ENCODE measurements at places on chromosomes 12 and 14. TPM values are rescaled to one million over a fixed set of nuclear protein-coding genes. Genes with fewer than 3 reads are reported as not detected.

GRCh38 chr12:3173008-3173553 is 95.9 kb downstream of the TSPAN9 start:
- peaks cover 10% of the 10 kb centered on the region for H3K27me3 ChIP-seq
- no peaks in the 10 kb centered on the region for H3K36me3 ChIP-seq
- DNase-seq, result no peak
- no peaks in the 10 kb centered on the region for H3K4me1 ChIP-seq
- no peak overlapping the region for H3K4me3 ChIP-seq

MYF6 gene
- total RNA-seq, result not detected

DNA sequence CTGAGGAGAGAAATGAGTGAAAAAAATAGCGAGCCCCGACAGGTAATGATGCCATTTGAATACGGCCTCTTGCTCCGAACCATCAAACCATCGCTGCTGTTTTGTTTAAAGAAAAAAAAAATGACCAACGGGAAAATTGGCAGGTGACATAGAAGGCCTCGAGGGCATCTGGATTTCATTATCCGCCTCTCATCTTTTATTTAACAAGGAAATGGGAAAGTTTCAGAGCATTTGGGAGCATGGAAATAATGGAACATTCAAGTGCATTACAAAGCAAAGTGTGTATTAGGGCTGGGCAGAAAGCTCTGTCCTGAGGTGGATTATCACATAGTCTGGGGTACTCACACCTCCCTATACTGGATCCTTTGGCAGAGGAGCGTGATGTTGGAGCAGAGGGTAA is 258.7 kb downstream of the KSR2 start:
- no peaks in the 10 kb centered on the region for H3K4me1 ChIP-seq
- H3K27ac ChIP-seq, result no peak overlapping the region
- no peaks in the 10 kb centered on the region for H3K27me3 ChIP-seq
- H3K36me3 ChIP-seq, result no peaks in the 10 kb centered on the region
- DNase-seq, result no peak

LRTM2 gene
- total RNA-seq, result not detected

DNA sequence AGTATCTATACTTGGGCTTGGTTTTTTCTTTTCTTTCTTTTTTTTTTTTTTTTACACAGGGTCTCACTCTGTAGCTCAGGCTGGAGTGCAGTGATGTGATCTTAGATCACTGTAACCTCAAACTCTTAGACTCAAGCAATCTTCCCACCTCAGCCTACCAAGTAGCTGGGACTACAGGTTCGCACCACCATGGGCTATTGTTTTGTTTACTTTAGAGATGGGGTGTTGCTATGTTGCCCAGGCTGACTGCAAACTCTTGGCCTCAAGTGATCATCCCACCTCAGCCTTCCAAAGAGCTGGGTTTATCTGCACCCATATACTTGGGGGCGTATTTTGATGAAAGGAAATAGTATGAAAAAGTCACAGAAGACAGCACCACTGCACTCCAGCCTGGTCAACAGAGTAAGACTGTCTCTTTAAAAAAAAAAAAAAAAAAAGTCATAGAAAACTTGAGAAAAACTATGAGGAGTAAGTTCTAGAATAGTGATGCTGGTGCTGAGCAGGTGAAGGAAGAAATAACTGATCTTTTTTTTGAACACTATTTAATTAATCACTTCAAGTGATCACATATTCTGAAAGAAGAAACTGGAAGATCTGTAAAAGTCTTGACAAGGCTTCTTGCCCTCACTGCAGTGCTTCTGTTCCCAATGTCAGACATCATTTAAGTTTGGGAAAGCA is 53.8 kb upstream of the NPFF start:
- peak overlapping the region; percentile 9 for H3K27ac ChIP-seq
- DNase-seq, result no peak
- peaks cover 13% of the 10 kb centered on the region for H3K36me3 ChIP-seq
- H3K4me1 ChIP-seq, result peaks cover 38% of the 10 kb centered on the region
- H3K4me3 ChIP-seq, result no peak overlapping the region
- H3K27me3 ChIP-seq, result no peaks in the 10 kb centered on the region

DNA sequence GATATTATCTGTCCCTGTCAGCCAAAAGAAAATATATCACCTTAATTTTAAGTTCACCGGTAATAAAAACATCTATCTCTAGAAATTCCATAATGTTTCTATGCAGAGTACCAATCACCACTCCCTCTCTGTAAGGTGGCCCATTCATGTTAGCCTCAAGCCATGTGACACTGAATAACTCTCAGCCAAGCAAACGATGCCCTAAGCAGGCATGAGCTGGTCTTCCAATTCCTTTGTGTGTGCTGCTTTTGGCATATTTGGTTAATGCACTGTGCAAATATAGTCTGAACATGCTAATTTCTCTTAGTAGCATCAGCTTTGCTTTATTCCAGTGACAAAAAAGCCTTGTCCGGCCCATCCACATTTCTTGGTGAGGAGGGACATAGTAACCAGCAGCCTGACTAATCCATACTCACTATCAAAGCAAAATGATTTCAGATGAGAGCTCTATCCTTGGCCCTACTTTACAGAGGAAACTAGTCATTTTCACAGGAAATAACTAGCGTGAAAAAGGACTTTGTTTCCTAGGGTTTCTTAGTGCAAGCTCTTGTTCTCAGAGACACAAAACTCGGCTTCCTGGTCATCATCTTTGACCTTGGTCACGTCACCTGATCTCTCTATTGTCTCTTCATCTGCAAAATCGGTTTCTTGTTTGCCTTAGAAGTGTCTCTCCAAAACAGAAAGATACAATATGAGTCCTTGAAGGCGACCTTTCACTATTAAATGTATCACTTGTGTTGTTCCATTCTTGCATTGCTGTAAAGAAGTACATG is 59.2 kb upstream of the RTRAF start:
- DNase-seq, result no peak
- H3K27ac ChIP-seq, result peak overlapping the region; percentile 50
- H3K4me3 ChIP-seq, result no peak overlapping the region

GMFB gene
- total RNA-seq, result 37.1 TPM

CCDC198 gene
- total RNA-seq, result not detected

HNRNPC gene
- 710 TPM for total RNA-seq

GRIP1 gene
- 0.18 TPM for total RNA-seq

LMNTD1 gene
- not detected for total RNA-seq

GRCh38 chr12:115172521-115172920 is 488.5 kb upstream of the TBX3 start:
- no peaks in the 10 kb centered on the region for H3K4me1 ChIP-seq
- no peak for DNase-seq
- no peaks in the 10 kb centered on the region for H3K27me3 ChIP-seq

- no peaks in the 10 kb centered on the region for H3K36me3 ChIP-seq
- H3K4me3 ChIP-seq, result no peak overlapping the region
- no peak overlapping the region for H3K27ac ChIP-seq
Measured at GRCh38 chr14:22973217-22974032, 8.9 kb downstream of the AJUBA start.

- H3K27me3 ChIP-seq, result no peaks in the 10 kb centered on the region
- H3K36me3 ChIP-seq, result peaks cover 51% of the 10 kb centered on the region
- no peak overlapping the region for H3K27ac ChIP-seq
- peaks cover 16% of the 10 kb centered on the region for H3K4me1 ChIP-seq
- DNase-seq, result peak; percentile 29
- H3K4me3 ChIP-seq, result no peak overlapping the region
Measured at GRCh38 chr14:50773632-50774541, 57.1 kb downstream of the NIN start.

DNA sequence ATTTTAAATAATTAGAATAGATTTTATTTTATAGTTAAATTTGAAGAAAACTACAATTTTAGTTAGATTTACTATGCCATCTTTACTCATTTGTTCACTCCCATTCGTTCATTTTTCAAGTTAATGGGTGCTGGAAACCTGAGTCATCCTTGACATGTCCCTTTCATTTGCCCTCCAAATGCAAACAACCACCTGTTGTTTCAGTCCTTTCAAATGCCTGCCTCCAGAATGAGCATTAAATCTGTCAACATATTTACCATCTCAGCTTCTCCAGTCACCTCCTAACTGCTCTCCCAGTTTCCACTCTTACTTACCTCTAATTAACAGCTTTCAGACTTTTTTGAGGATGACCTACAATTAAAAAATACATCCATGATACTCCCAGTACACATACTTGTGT is 375.5 kb downstream of the RAD51B start:
- no peak overlapping the region for H3K27ac ChIP-seq
- no peak overlapping the region for H3K4me3 ChIP-seq
- DNase-seq, result no peak
- no peaks in the 10 kb centered on the region for H3K27me3 ChIP-seq
- no peaks in the 10 kb centered on the region for H3K36me3 ChIP-seq

LRFN5 gene
- total RNA-seq, result not detected

LYZ gene
- 0.48 TPM for total RNA-seq

- H3K27me3 ChIP-seq, result no peaks in the 10 kb centered on the region
- no peak overlapping the region for H3K27ac ChIP-seq
- DNase-seq, result no peak
Measured at GRCh38 chr12:29346769-29347421, 34.1 kb downstream of the ERGIC2 start.

DNA sequence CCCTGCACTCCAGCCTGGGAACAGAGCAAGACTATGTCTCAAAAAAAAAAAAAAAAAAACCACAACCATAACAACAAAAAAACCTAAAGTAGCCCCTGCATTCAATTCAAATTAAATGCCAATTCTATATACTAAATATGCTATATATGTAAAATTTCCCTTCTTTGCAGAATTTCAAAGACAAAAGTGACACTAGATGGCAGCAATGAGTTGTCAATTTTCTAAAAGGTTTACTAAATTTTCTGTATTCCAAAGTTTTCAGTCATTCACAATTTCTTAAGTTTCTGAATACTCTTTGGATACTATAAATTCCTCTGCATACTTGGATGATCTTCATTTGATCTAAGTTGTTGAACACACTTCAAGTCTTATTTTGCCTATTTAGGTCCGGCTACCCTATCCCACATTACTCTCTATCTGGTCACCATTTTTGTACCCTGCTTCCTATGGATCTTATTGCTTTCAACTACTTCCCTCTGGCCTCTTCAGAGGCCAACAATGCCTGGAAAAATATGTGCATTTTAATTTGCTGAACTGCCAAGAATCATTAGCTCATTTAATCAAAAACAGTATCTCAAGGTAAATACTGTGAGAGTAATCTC is 27.9 kb downstream of the HNRNPC start:
- DNase-seq, result no peak
- peaks cover 70% of the 10 kb centered on the region for H3K4me1 ChIP-seq
- H3K27ac ChIP-seq, result peak overlapping the region; percentile 47
- H3K4me3 ChIP-seq, result no peak overlapping the region

- H3K36me3 ChIP-seq, result peaks cover 23% of the 10 kb centered on the region
- no peak overlapping the region for H3K4me3 ChIP-seq
- no peak overlapping the region for H3K27ac ChIP-seq
Measured at GRCh38 chr12:750366-751191, 1.8 kb upstream of the WNK1 start.

DNA sequence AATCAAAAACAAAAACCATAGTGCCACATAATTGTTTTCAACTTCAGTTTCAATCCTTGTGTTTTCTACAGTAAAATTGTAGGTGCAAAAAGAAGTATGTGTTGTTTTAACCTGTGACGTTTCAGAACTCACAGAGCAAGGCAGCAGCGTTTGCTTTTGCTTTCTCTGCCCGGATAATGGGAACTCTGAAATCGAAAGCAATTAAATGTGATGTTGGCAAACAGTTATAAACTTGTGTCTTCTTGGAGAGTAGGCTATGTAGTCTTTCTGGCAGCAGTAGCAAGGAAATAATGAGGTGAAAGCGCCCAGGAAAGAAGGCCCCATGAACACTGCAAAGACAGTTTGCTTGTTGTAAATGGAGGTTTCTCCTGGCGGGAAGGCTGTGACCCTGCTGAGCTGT is 39.1 kb downstream of the FNTB start:
- no peaks in the 10 kb centered on the region for H3K27me3 ChIP-seq
- no peaks in the 10 kb centered on the region for H3K4me1 ChIP-seq
- H3K4me3 ChIP-seq, result no peak overlapping the region
- no peak overlapping the region for H3K27ac ChIP-seq

OAS1 gene
- 246 TPM for total RNA-seq

GRCh38 chr14:49896966-49897365 is 4.1 kb downstream of the ARF6 start:
- H3K4me1 ChIP-seq, result peaks cover 29% of the 10 kb centered on the region
- no peak for DNase-seq
- H3K27me3 ChIP-seq, result no peaks in the 10 kb centered on the region
- peaks cover 62% of the 10 kb centered on the region for H3K36me3 ChIP-seq
- peak overlapping the region; percentile 96 for H3K4me3 ChIP-seq

- no peaks in the 10 kb centered on the region for H3K36me3 ChIP-seq
- no peak overlapping the region for H3K4me3 ChIP-seq
- no peak for DNase-seq
- no peaks in the 10 kb centered on the region for H3K4me1 ChIP-seq
- H3K27ac ChIP-seq, result no peak overlapping the region
- no peaks in the 10 kb centered on the region for H3K27me3 ChIP-seq
Measured at GRCh38 chr12:100345020-100345767, 11.7 kb upstream of the SLC17A8 start.

- no peaks in the 10 kb centered on the region for H3K27me3 ChIP-seq
- no peak for DNase-seq
- H3K36me3 ChIP-seq, result no peaks in the 10 kb centered on the region
- H3K27ac ChIP-seq, result no peak overlapping the region
- H3K4me3 ChIP-seq, result no peak overlapping the region
Measured at GRCh38 chr12:79409562-79409961, 281.2 kb downstream of the PAWR start.

- no peaks in the 10 kb centered on the region for H3K36me3 ChIP-seq
- H3K27me3 ChIP-seq, result no peaks in the 10 kb centered on the region
- H3K27ac ChIP-seq, result no peak overlapping the region
- no peak for DNase-seq
- no peaks in the 10 kb centered on the region for H3K4me1 ChIP-seq
Measured at GRCh38 chr12:124504273-124505000, 63.0 kb downstream of the NCOR2 start.

HCAR3 gene
- total RNA-seq, result not detected

GRCh38 chr14:32256576-32256975 is 53.5 kb upstream of the RNU6-8 start:
- H3K4me1 ChIP-seq, result peaks cover 19% of the 10 kb centered on the region
- H3K4me3 ChIP-seq, result no peak overlapping the region
- no peak overlapping the region for H3K27ac ChIP-seq
- H3K27me3 ChIP-seq, result no peaks in the 10 kb centered on the region

GRCh38 chr12:108495054-108495453 is 20.0 kb upstream of the FICD start:
- no peak overlapping the region for H3K27ac ChIP-seq
- H3K36me3 ChIP-seq, result no peaks in the 10 kb centered on the region
- no peak overlapping the region for H3K4me3 ChIP-seq
- H3K4me1 ChIP-seq, result no peaks in the 10 kb centered on the region
- peak; percentile 34 for DNase-seq

- H3K27me3 ChIP-seq, result no peaks in the 10 kb centered on the region
- no peak overlapping the region for H3K27ac ChIP-seq
- H3K4me1 ChIP-seq, result no peaks in the 10 kb centered on the region
- no peaks in the 10 kb centered on the region for H3K36me3 ChIP-seq
- no peak overlapping the region for H3K4me3 ChIP-seq
- DNase-seq, result no peak
Measured at GRCh38 chr14:20836668-20837338, 34.2 kb upstream of the RNASE1 start.

GRCh38 chr14:96631621-96632362 is 129.6 kb downstream of the PAPOLA start:
- H3K27me3 ChIP-seq, result no peaks in the 10 kb centered on the region
- DNase-seq, result peak; percentile 12
- no peak overlapping the region for H3K4me3 ChIP-seq
- H3K36me3 ChIP-seq, result no peaks in the 10 kb centered on the region
- H3K27ac ChIP-seq, result no peak overlapping the region

All from activated CD4-positive, alpha-beta memory T cell treated with anti-CD3 and anti-CD28 coated beads, Interleukin-2, amount 10 ng/mL, durations not matched to agents 7 days and 5 days (primary cell).